ENCODE measurements at places on chromosomes 12 and 14. TPM values are rescaled to one million over a fixed set of nuclear protein-coding genes. Genes with fewer than 3 reads are reported as not detected.

The TMEM179 gene
- total RNA-seq, result not detected

The ARMH4 gene
- total RNA-seq, result 4.2 TPM

The RNASE7 gene
- total RNA-seq, result not detected

The HSPB8 gene
- total RNA-seq, result 7.7 TPM

The SPIC gene
- total RNA-seq, result not detected

The CLEC2A gene
- total RNA-seq, result not detected

DNA sequence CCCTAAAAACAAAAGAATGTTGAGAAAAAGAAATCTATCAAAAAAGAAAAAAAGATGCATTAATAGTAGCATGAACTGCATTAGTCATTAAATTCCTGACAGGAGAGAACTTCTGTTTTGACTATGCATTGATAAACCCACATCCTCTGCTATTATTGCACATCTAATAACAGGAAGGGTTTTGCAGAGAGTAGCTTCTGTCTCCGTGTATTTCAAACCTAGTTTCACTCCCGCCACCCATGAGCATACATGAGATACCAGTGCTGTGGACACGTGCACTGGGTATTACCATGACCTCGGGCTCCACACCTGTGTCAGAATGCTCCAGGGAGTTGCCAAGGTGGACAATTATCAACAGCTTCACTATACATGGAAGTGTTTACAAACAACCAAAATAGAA, 449.1 kb upstream of the SOX5 start:
- no peak for DNase-seq

- peak; percentile 60 for DNase-seq
These were observed 12.9 kb upstream of the TUBA1A start for GRCh38 chr12:49201595-49202295.

DNA sequence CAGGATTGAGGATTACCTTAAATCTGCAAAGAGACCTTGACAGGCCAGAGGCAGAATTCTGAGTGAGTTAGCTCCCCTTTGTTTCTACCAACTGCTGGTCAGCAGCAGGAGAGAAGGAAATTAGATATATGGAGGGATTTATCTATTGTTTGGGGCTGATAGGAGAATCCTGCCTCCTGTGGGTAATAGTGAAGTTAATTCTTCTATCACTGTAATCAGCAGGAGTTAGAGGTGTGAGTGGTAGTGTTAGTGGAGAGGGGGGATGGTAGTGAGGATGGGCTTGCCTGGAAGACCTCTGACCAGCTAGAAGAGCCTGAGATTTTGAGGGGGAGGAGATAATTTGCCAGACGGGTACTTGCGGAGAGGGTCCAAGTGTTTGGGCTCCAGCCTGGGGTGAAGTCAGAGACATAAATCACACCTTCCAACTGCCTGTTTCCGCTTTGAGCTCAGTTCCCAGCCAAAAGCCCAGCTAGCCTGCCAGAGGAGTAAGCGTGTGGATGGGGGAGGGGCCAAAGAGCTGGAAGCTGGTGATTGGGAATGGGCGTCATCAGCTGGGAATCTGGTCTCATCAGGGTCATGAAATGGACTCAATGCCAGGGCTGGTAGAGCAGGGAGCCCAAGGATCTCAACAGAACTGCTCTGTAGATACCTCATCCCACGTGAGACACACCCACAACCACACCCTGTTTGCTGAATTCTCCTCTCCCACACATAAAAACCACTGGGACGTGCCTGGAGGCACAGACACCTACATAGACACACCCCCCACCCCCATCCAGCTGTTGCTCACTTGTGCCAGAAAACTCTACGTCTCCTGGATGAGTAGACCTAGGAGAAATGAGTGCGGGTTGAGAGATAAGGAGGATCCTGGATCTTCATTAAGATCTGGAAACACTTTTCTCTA, 13.1 kb upstream of the ITGA5 start:
- DNase-seq, result peak; percentile 92

DNA sequence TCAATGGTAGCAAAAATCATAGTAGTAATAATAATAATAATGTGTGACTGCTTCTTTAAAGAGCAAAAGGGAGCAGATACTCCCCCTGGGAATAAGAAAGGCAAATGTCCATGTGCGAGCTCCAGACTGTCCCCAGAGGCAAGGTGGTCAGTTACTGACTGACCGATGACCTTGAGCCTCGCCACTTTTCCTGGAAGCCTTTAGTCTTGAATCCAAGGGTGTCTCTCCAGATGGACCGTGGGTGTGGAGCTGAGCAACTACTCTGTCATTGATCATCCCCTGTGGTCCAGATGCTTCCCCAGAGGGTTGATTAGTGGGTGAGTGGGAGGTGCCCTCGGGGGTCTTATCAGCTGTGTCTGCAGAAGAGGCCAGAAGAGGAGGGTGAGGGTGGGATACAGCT, 418.5 kb upstream of the TBX3 start:
- DNase-seq, result no peak

DNA sequence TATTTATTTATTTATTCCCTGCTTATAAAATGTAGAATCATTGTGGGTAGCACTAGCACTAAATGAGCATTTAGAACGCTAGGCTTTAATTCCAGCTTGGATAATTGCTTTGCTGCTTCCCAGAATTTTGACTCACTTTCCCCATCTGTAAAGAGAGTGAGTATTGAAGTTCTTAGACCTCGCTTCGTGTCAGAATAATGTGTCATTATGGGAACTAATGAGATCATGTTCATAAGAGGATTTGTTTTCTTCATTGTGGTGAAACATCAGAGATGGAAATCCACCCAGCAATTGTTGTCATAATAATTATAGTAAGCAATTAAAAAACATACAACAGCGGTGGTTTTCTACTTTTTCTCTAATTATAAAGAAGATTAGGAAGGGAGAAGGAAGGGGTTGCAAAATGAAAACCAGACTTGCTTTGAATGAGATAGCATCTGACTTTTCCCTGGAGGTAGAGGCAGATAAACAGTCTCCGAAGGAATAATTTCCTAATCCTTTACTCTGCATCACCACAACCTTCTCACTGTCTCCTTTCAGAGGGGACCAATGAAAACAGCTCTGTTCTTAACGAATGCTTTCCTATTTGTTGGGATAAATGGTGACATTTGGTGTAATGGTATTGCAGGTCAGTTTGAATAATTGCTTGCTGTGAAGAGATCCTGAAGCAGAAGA, 86.8 kb upstream of the ARHGAP5 start:
- DNase-seq, result no peak

DNA sequence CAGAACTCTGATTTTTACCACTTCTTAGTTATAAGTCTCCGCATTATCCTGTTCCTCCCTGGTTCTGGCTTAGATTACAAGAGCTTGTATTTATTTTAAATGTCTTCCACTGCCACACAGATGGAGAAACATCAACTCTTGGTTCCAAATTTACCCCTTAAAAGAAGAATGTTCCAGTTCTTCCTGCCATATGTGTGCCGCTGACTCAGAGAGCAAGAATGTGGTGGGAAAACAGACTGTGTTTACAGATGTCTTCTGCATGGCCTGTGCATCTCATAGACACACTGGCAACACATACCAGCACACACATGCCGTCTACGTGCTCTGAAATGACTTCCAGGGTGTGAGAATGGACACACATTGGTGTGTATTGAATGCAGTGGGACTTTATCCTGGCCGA, 383.0 kb downstream of the LRIG3 start:
- peak; percentile 57 for DNase-seq

DNA sequence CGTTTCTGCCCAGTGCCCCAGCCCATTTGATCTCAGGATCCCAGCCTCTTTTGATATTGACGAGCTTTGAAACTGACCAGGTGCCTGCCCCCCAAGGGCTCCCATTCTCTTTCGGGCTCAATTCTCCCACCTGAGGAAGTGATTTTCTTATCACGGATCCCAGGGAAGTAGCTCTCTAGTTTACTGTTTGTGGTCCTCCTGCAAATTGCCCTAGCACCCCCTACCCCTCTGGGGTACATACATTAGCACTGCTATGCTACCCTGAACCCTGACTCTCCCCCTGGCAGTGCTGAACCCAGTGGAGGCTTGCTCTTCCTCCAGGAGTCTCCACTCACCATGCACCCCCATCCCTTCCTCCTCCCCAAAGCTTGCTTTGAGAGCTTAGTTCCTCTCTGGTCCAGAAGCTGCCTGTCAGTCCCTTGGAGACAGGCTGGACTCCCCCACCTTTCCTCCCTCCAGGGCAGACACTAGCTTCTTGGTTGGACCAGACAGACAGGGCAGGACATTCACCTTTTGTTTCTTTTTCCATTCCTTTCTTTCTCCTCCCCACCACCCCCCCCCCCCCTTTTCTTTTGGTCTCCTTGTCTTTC, 4.4 kb upstream of the TBX3 start:
- DNase-seq, result no peak

GRCh38 chr14:32510815-32511214, 181.7 kb downstream of the AKAP6 start:
- no peak for DNase-seq

- peak; percentile 88 for DNase-seq
These were observed 6.8 kb downstream of the TTC8 start for GRCh38 chr14:88831284-88831683.

DNA sequence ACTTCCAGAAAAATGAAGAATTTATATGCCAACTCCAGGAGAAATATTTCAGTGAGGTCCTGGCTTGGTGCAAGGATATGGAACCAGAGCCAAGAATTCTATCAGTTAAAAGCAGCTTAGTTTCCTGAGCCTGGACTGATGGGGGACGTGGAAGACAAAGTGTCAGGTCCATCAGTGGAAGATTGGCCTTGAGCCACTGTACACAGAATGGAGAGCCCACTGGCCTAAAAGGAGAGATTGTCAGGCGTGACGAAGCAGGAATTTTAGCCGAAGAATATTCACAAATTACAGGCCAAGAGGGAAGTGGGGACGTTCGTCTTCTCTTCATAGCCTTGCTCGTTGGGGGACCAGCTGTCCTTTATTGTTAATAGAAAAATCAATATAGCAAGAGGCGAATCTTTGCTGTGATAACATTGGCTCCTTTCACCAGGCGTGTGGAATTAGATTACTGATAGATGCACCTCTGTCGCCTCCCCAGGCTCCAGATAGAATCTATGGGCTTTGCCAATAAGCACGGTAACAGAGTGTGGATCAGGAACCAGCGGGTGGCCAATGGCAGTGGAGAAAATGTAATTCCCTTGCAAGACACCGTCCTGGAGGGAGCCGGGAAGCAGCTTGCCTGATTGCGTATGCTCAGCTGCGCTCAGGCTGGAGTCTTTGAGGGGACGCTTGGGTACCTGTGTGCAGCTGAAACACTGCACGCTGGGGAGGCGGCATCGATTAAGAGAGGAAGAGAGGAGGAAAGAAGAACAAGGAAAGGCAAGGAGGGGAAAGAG, 56.4 kb downstream of the TMEM132C start:
- no peak for DNase-seq

Data from fibroblast of the aortic adventitia (primary cell).